ENCODE measurements at places on chromosomes 16 and 17.

- DNase-seq: peak; percentile 64
Measured at GRCh38 chr17:83200231-83200699, 120.9 kb downstream of the METRNL start.

- no peak for DNase-seq
Measured at GRCh38 chr17:20935740-20936139, 107.1 kb downstream of the USP22 start.

DNA sequence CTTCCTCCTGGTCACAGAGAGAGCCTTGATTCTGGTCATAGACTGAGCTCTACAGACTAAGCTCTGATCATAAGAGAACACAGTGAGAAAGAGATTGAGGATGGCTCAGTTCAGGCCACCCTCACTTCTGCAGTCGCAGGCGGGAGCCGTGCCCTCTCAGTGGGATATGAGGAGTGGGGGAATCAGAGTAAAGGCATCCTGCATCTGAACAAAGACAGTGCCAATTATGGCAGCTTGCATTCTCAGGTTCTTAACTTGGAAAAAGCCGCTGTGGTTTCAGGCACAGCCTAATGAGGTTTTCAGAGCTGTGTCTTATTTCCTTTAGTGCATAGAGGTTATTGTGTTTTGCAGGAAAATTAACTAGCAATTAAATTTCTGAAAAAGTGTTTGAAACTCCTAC lies 134.4 kb upstream of the NLRP1 start:
- DNase-seq: no peak

DNA sequence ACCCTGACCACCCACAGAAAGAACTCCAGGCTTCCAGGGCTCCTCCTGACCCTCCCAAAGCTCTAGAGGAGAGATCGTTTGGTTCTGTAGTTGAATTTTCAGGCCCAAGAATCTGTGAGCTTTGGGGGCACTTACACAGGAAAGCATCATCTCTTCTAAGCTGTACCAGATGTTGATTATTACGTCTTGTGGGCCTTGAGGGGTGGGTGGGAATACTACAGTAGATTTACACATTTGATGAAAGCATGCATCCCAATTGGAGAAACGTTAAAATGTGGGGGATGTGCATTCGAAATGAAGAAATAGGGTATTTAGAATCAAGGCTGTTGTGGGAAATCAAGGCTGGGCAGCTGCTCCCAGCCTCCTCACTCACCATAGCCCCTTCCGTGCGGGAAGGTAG lies 61.9 kb downstream of the MGAT5B start:
- no peak for DNase-seq

DNA sequence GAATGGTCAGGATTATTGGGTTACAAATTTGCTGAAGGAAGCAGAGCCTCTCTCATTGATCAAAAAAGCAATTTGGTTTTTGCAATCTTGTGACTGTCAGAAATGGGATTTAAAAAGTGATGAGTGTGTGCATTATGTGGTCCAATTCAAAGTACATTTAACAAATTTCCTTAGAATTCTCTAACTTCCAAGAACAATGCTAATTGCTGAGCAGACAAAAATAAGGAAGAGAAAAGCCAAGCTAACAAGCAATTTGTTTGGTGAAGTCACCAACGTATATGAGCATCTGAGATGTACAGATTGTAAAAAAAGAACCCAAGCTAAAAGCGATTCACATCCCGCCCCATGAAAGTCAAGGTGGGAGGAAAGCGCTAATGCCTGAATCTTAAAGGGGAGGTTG lies 1643.9 kb downstream of the CDH8 start:
- no peak for DNase-seq

DNA sequence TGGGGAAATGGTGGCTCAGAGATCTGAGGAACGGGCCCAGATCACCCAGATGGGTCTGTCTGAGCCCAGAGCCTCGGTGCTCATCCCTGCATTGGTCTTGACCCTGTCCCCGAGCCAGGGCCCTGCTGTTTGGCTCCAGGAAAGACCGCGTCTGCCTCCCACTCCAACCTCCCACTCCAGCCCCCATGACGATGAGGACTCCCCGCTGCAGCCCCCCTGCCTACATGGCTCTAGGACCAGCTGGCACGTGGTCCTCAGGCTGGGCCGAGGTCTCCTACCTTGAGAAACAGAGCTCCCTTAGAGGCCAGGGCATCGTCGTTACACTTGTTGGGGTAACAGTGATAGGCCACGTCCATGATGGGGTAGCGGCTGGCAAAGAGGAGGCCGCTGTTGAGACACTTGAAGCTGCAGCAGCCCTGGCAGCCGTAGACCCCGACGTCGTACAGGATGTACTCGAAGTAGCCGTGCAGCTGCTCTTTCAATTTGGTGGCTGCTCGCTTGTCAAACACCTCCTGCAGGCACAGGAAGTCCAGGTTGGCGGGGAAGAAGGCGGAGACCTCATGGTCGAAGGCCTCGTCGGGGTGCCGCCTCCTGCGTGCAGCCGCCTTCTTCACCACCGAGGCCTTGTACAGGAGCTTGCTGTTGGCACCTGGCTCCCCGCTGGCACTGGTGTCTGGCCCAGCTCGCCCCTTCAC lies 59.9 kb downstream of the PRMT7 start:
- DNase-seq: no peak

GRCh38 chr17:40303009-40303657 lies 5.8 kb upstream of the RARA start:
- DNase-seq: no peak
